ELR (cell line): ENCODE measurements at places on chromosomes 4 and X.

- DNase-seq = no peak
These were observed 3.1 kb downstream of the PGAM4 start for GRCh38 chrX:77966361-77966760.

- DNase-seq = no peak
These were observed 3.3 kb downstream of the MYL5 start for GRCh38 chr4:677431-678293.

DNA sequence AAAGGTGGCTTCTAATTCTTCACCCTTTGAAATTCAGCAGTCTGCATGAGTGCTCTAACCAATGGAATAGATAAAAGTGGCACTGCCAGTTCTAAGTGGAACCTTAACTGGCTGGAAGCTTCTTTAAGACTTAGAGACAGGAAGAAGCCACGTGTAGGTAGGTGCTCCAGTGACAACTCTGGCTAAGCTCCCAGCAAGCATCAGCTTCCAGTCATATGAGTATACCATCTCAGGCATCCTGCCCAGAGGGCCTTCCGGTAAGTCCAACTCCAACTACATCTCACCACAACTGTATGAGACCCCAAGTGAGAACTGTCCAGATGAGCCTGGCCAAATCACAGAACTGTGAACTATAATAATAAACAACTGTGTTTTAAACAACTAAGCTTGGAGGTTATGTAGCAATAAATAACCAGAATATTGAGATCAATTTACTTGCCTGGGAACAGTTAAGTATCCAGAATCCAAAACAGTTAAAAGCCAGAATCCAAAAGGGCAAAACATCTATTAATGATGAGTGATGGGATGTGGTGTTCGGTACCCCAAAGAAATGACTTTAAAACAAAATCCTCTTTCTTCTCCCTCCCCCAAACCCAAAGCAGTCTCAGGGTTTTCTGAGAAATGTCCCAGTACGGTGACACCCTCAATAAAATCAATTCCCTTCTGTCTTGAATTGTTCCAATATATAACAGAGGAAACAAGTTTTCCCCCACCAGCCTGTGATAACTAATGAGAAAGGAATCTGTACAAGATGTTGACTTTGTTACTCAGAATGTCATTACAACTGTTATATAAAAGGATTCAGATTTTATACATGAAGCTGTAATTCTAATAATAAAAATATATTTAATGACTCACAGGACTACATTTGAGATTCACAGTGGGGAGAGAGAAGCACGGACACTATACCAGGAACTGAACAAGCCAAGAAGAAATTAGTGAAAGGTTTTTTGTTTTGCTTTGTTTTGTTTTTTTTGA lies 4.2 kb downstream of the TSPAN5 start:
- DNase-seq = peak; percentile 96

DNA sequence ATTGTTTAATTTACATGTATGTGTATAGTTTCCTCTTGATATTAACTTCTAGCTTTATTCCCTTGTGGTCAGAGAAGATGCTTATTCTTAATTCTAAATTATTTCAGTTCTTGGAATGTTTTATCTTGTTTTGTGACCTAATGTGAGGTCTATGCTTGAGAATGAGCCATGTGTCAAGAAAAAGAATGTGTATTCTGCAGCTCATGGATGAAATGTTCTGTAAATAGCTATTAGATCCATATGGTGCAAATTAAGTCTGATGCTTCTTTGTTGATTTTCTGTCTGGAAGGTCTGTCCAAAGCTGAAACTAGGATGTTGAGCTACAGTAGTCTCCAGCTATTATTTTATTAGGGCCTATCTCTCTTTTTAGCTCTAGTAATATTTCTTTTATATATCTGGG lies 187.3 kb upstream of the RASGEF1B start:
- no peak for DNase-seq

DNA sequence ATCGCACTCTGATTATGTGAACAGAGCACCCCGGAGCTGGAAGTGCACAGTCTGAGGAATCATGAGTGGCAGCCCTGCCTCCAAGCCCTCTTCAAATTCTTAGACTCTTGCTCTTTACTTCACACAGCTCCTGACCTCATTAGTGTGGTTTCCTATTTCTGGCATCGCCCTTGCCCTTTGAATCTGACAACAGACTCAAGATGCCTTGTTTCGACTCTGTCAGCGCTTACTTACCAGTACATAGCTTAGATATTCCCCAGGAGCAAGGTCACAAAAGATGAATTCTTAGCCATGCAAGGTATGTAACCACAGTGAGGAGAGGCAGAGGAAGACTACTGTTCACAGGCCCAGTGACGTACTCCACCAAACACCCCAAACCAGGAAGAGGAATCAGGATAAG lies 167.2 kb downstream of the KDR start:
- no peak for DNase-seq

DNA sequence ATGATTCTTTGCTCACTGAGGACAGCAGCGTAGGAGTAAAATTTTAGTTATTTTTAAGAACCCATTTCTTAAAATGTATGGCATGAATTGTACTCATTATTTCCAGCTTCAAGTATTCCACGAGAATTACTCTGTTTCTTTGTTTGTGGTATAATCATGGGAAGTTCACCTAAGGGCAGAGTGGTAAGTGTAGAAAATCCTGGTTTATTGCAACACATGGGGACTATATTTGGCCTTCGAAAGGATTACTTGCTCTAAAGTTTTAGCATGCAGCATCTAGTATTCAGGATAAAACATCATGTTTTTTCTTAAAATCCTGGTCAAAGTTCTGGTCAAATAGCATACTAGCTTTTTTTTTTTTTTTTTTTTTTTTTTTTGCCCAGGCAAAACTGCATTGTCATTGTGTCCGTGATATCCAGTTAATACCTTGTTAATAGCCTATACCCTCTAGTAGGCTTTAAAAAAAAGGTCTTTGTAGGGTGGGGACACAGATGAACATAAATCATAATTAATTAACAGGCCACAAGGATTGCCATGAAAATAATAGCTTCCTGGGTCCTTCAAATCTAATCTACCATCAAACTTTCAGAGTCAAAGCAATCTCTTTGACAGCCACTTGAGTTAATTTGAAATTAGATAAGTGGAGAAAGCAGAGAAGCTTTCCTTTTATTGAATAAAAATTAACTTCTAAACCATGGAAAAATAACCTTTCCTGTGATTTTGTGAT lies 44.6 kb upstream of the VEGFC start:
- no peak for DNase-seq
